ENCODE measurements at places on chromosomes 6 and 20.

- no peak for DNase-seq
These were observed 503.7 kb downstream of the KIF16B start for GRCh38 chr20:16069389-16070010.

- DNase-seq = no peak
These were observed 38.8 kb upstream of the HLA-E start for GRCh38 chr6:30450548-30450908.

- no peak for DNase-seq
These were observed 683.4 kb downstream of the RNF144B start for GRCh38 chr6:19070520-19070919.

DNA sequence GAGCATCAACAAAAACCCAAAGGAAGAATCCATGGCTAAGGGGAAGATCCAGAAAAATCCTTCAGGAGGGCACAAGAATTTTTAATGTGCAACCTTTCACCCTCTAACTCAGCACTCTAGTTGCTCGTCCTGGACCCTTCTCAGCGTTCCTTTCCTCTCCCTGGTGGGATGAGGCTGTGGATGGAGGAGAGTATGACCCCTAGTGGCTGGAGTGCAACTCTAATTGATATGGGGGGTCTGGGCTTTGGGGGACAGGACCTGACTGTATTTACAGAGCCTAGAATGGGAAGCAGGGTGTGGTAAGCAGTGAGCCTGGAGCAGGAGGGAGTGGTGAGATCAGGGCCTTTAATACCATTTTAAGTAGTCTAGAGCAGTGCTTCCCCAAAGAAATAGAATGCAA is 83.9 kb upstream of the CEP85L start:
- DNase-seq = no peak

DNA sequence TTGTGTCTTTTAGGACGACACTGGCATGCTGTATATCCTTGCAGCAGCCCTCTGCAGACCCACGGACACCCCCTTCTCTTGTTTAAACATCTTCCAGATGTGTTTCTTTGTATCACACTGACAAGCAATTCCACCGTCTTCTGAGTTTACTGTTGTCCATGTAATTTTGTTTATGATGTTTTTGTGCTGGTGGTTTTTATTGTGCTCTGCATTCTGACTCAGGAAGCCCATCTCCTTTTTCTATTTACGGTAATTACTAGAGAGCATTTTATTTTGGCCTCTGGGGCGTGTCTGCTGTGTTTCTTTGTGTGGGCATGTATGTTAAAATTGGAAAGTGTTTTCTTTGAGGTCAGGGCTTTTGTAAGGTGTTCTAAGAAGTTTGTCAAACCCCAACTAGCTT is 111.9 kb downstream of the JARID2 start:
- DNase-seq = no peak

- no peak for DNase-seq
These were observed 36.9 kb upstream of the RNF144B start for GRCh38 chr6:18350271-18350670.

GRCh38 chr6:167442796-167443680 is 118.2 kb downstream of the TTLL2 start:
- no peak for DNase-seq

DNA sequence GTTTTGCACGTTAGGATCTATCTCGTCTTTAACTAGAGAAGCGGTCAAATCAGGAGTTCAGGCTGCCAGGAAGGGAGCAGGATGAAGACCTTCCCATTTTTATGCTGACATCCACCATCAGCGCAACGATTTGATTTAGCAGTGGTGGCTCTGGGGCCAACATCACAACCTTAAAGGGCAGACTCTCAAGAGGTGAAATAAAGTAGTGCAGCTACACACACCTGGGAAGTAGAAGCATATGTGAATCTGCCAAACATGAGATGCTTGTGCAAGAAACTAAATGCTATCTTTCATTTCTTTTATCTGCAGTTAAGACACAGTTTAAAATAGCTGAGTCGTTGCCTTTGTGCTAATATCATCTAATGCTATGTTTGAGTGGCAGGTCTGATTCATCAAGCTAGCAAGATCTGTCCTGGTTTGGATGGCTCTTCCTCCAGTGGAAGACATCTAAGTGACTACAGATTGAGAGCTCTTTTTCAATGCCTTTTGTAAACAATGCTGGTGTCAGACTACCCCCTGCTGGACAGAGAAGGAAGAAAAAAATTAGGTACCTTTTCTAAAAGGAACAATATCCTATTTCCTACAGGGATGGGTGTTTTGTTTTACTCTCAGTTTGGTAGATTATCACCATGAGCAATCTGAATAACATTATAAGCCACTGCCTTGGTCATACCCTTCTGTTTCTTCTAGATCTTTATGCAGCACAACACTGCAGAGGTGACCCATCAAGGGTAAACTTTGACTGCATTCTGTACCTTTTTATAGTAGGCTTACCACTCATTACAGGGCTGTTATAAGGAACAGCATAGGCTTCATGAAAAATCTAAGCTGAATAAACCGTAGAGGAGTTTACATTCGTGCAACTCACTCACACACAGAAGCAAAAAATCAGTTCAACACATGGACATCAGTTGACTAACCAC is 171.6 kb upstream of the FBXL4 start:
- DNase-seq = peak; percentile 39

- no peak for DNase-seq
These were observed 654.2 kb downstream of the TENT5A start for GRCh38 chr6:81098109-81098814.

GRCh38 chr6:95681736-95682135 is 104.4 kb downstream of the MANEA start:
- DNase-seq = no peak

DNA sequence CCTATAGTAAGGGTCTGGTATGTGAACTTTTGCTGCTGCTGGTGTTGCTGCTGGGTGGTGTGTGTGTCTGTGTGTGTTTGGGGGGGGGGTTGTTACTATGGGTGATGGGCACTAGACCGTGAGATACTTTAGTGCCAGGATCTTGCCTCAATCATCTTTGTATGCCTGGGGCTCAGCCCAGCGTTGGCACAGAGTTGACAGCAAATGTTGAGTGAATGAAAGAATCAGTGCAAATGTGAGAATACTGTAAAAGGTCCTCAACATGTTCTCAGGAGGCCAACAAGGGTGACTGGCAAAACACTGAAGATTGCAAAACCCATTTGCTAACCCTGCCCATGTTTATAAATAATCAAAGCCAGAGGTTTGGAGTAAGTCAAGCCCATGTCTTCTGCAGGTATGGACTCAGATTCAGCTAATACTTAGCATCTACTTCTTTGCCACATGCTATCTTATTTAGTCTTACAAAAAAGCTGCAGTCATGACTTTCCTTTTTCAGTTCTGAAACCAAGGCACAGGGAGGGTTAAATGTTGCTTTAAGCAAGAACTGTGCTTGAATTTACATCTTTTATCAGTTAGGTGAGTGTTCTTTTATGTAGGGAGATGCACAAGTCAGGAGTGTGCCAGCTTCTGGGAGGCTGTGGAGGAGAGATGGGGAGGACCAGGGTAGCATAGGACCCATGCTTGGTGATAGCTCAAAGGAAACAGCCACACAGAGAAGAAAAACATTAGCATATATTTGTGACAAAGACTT is 125.3 kb upstream of the SPACA1 start:
- peak; percentile 46 for DNase-seq

- DNase-seq = peak; percentile 71
These were observed 5.6 kb downstream of the EEF1A1 start for GRCh38 chr6:73515204-73515655.

- peak; percentile 90 for DNase-seq
These were observed 25.7 kb upstream of the TCFL5 start for GRCh38 chr20:62887152-62887859.

DNA sequence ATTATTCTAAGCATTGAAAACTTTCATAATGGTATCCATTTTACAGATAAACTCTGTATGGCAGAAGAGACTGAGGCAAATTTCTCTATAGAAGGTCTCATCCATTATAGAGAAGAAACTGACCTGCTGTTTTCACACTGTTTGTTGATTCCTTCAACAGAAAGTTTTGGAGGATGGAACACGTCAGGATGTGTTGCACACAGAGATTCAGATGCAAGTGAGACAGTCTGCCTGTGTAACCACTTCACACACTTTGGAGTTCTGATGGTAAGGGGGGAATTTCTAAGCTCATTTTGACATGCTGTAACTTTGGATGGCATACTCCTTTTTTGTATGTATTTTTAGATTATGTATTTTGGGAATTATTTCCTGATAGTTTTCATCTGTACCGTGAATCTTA is 109.3 kb downstream of the ADGRG6 start:
- no peak for DNase-seq

- no peak for DNase-seq
These were observed 273.5 kb upstream of the PLCB4 start for GRCh38 chr20:8795404-8795803.

DNA sequence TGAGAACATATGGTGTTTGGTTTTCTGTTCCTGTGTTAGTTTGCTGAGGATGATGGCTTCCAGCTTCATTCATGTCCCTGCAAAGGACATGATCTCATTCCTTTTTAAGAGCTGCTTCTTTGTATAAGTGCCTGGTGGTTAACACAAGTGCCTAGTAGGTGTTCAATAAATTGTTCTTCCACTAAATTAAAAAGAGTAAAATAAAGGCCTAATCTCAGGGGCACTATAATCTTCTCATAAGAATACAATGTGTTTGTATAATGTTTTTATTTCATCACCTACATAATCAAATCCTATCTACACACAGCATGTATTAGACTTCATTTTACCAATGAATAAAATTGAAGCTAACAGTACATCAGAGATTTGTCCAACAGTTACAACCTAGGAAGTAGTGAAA is 252.7 kb downstream of the KHDC1L start:
- no peak for DNase-seq

- DNase-seq = no peak
These were observed 96.0 kb downstream of the EYA2 start for GRCh38 chr20:46990596-46991104.

DNA sequence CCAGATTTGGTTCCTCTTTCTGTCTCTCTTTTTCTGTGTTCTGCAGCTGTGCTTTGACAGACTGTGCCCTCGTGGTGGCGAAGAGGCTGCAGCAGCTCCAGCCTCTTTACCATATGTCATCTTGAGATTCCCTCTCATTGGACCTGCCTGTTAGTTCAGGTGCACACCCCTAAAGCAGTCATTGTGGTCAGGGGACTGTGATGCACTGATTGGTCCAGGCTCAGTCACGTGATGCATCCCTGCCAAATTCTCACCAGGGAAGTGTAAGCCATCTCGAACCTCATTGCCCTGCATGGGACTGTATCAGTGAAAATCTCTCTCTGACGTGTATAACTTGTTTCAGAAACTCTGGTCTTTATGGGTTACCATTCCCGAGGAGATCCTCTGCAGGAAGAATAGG is 160.3 kb downstream of the EYA2 start:
- peak; percentile 19 for DNase-seq

GRCh38 chr6:138765896-138766655 is 7.5 kb upstream of the CCDC28A start:
- DNase-seq = peak; percentile 12

- DNase-seq = no peak
These were observed 286.5 kb upstream of the NT5E start for GRCh38 chr6:85163156-85164080.

- DNase-seq = no peak
These were observed 58.4 kb downstream of the SYTL3 start for GRCh38 chr6:158708239-158708638.

GRCh38 chr20:47688385-47689381 is 96.6 kb downstream of the SULF2 start:
- no peak for DNase-seq

DNA sequence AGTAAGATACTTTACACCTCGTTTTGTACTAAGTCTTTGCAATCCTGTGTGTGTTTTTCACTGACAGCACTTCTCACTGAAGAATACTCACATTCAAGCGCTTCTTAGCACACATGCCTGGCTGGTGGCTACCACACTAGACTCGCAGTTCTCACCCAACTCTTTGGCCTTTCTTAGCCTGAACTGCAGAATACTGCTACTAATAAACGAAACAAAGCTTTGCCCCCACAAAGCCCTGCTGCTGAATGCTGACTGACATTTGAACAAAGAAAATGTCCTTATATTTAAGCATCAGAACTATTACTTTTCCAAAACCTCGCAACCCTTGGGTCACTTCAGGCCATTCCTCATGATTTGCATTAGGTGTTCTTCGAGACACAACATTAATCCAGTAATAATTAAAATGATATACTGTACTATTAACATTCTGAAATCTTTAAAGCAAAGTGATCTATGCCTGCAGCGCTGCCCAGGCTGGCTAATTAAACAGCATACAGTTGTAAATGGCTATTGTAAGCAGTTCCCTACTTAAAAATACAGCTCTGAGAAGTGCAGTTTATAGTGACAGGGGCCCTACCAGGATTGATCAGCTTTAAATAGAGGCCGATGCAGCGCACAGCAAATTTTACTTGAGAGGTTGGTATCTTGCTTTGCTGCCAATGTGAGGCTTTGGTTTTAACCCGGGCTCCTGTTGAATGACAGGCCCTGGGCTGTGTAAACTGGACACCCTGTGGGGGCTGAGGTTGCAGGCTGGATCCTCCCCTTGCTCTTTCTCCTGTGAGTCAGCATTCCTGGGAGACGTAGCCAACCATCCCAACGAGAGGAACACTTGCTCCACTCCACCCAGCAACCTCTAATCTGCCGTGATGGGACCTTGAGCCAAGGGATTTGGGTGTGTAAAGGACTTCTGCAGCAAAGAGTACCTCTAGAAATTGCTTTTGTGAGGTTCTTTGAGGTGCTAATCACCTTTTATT is 899.0 kb downstream of the TFAP2A start:
- no peak for DNase-seq

DNA sequence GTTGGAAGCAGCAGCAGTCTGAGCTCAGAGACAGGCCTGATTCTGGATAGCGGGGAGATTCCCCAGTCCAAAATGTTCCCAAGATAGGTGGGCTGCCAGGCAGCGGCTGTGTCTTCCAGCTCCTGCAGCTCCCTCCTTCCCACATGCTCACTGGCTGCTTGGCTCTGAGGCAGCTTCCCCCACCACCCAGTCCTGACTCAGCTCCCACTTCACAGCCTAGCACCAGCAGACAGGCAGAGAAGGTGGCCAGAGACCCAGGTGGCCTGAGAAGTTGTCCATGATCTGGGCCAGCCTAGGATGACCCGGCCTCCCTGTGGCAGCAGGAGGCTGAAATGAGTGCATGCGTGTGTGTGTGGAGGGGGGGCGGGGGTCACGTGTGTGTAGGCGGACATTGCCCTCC is 94.9 kb downstream of the MDGA1 start:
- DNase-seq = no peak

Measured in RPMI8226 (cell line).